ENCODE measurements at places on chromosomes 3 and 15.

DNA sequence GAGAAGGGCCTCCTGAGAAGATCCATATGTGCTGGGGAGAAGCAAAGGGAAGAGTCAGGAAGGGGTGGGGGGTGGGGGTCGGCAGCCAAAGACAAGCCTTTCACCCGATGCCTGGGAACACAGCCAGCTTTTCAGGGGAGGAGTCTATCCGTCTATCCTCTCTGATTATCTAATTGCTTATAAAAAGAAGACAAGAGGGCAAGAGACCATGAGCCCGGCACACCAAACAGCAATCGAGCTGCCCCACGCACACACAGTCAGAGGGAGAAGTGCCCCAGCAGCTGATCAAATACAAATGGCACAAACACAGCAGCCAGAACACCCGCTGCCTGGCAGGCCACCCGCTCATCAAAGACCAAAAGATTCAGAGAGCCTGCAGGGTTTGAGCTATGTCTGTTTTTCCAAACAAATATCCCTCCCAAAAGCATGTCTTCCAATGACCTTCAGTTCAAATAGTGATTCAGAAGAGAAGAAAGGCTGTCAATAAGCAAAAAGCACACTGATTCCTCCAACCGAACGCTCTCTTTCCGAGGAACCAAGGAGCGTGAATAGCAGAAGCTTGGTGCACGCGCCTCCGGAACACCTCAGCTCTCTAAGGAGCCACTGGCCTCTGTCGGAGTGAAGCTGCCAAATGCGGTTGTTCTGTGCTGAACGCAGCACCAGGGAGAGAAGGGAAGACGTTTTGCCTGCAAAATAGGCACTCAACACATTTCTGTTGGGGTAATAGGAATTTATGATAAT, 419.2 kb downstream of the OCA2 start:
- DNase-seq: no peak

GRCh38 chr3:13665582-13666226, 116.8 kb downstream of the FBLN2 start:
- no peak for DNase-seq

DNA sequence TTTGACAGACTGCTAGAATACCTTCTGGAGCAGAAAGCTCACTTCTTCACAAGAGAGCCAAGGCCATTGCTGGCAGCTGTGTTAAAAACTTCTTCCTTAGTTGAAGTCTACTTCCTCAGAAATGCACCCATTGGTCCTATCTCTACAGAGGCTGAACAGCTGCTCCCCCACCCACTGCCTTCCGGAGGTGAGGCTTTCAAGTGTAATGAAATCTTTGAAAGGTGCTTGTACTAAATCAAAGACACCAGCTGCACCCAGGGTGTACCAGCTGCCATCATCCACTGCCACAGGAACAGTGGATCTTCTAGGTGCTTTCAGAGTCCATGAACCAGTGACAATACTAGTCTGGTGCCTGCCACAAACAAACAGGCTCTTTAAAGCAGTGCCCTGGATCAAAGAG, 26.4 kb upstream of the HERC1 start:
- DNase-seq: no peak

DNA sequence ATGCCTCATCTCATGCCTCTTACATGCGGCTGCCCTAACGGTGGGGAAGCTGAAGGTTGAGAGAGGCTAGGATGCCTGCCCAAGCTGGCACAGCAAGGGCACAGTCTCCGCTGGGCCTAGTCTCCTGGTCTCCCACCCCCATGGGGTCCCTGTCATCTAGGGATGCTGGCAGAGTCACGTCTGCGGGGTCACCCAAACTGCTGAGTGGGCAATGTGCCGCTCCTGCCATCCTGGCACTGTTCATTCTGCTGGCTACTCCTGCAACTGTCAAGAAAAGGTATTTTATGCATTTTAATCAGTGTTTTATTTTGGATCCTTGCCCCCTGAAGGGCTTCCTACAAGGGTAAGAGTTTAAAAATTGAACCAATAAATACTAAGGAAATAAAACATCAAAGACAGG, 12.8 kb downstream of the LINGO1 start:
- no peak for DNase-seq

- DNase-seq: no peak
Measured at GRCh38 chr3:107432646-107433045, 55.4 kb downstream of the CCDC54 start.

GRCh38 chr3:113885050-113885449, 46.5 kb downstream of the GRAMD1C start:
- DNase-seq: no peak

GRCh38 chr15:93493172-93493571, 404.2 kb upstream of the RGMA start:
- no peak for DNase-seq

- no peak for DNase-seq
Measured at GRCh38 chr3:8453153-8453552, 48.5 kb upstream of the LMCD1 start.

- no peak for DNase-seq
Measured at GRCh38 chr3:188979248-188979647, 192.5 kb upstream of the TPRG1 start.

DNA sequence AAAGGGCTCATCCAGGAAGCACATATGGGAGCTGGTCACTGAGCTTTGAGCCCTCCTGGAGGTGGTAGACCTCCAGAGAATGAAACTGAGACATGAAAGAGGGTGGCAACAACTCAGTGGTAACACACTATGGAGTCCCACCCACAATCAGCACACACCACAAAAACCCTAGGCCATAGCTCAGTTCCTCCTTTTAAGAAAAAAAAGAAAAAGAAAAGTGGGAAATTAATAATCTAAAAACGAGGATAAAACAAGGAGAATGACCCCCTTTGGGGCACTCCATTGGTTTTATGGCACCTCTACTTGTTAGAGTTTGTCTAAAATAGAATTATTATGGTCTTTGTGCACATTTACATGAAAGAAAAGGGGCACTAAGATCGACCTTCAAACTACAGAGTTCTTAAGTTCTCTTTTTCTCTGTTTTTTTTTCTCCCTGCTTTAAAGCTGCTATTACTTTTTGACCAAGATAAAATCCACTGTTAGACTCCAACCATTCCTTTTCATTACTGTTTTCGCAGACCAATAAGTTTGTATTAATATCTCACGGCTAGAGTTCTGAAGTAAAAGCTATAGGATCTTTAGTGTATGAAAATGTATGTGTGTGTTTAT, 40.2 kb upstream of the ZBTB20 start:
- DNase-seq: no peak

DNA sequence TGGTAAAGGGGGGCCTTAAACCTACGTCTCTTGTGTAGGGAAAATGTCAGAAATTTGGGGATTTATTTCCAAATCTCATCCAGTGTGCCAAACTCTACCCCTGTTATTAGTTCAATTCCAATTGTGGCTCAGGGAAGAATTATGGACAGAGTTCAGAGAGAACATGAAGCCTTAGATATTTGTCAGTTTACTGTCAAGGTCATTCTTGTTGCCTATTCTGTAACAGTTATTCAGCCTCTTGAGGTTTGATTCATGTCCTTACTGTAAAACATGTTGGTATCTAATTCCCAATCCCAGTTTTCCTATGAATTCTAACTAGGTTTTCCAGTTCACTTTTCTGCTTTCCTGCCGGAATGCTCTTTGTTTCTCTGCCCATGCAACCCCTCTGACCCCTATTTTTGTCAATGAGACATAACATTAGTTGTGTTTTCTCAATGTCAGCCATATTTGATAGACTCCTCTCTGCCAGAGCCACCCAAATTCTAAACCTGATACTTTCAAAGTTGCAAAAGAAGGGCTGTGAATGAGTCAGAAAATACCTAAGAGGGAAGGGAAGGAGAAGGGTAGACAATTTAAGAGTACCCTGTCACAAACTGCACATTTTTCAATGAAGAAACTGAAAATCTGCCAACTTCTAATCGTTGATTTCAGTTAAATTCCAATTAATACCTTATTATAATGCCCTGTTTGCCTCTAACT, 52.4 kb downstream of the ATOSA start:
- no peak for DNase-seq

GRCh38 chr3:162224746-162225145, 728.1 kb downstream of the OTOL1 start:
- DNase-seq: no peak

DNA sequence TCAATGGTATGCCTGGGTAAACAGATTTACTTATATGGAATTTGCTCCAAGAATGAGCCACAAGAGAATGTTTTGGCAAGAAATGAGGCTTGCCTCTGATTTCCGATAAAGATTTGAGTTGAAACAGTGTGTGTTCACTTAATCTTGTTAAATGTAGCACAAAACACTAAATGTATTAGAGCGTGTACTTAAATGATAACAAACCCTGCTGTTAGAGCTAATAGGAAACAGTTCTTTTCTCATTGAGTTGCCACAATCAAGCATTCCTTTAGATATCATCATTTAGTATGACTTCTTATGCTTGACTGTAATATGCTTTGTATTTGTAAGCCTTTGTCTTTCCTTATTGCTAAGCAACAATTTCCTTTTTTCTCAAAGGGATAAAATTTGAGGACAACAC, 353.6 kb upstream of the ZNF717 start:
- DNase-seq: no peak

DNA sequence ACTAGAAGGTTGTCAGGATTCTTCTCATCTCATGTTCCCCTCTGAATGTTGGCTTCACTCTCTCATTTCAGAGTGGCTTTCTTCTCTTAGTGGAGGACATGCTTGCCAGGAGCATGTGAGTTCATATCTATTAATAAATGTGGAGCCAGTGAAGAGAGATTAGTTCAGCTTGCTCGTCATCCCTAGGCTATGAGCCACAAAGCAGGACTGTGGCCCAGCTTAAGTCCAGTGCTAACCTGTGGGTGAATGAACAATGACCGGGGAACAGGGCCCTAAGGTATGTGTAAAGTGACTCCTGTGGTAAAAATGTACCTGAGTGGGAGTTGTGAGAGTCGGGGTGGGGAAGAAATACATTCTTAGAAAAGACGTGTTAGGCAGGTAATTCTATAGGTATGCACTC, 96.9 kb upstream of the TBL1XR1 start:
- DNase-seq: no peak

- no peak for DNase-seq
Measured at GRCh38 chr15:75022783-75023180, 608 bp upstream of the PPCDC start.

DNA sequence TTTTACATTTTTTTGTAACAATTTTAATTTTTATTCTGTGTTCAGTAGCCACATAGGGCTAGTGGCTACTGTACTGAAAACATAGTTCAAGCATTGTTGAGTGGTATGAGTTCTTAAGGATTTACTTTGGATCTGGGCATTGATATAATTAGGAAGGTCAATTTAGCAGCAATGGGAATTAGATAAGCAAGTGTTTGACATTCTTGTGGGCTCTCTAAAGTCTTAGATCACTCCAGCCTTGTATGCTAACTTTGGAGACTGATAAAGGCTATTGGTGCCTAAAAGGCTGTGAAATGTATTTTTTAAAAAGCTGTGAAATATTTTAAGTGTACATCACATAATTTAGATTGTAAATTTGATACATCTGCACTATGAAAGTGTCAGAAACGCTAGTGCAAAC, 2.5 kb upstream of the DNAJC13 start:
- no peak for DNase-seq

DNA sequence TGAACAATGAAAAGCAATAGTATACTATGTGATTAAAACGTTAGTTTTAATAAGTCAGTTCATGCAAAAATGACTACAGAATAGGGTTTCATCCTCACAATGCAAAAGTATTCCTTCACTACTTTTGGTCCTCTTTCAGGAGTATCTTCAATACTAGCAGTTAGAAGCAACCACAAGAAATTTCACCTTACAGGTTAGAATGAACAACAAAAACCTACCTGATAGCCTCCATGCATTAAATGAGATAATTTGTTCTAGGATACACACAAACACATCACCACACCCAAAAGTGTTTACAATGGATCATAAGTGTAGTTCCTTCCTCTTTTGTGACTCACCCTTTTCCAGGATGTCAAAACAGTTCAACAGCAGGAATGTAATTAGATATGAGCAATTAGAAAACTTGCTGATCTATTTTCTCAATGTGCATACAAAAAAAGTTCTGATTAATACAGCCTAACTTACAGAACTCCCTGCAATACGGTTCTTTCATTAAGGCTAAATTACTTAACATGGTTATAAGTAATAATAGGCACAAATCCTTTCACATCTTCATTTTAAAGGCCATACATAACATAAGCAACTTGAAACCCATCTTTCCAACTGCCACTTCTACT, 21.6 kb downstream of the UACA start:
- no peak for DNase-seq

GRCh38 chr3:65438612-65439011, 600.1 kb downstream of the MAGI1 start:
- DNase-seq: no peak

DNA sequence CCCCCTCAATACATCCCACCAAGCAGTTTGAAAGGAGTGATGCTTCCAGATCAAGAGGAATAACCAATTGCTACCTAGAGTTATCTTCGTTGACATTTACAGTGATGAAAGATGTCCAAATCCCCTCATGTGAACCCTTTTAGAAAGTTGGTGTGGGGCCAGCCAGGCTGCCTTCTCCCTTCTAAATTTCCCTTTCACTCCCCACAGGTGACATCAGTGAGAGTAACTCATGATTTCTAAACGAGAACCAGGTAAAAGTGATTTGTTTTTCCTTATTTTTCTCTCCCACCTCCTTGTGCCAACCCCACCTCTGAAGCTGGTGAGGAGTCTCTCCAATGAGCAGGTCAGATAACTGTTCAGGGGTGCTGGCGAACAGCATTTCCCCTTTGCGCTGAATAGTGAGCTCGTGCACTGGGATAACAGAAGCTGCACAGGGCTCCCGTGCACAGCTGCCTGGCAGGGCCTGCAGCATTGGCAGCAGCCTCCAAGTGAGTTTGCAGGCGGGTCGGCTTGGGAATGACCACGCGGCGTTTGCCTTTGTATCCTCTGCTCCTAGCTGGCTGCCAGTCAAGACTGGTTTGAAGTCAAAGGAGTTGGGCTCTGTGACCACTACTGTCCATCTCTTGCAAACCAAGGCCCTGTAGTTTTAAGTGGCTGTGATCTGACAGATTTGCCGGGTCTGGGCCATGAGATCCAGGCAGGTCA, 70.2 kb upstream of the CORO2B start:
- no peak for DNase-seq

GRCh38 chr3:194686816-194687637, 1.3 kb downstream of the FAM43A start:
- no peak for DNase-seq

Data from HEK293T (cell line).